ENCODE measurements at places on chromosomes 12 and 14.

GRCh38 chr12:103824845-103825244 lies 16.2 kb downstream of the NT5DC3 start:
- DNase-seq, result no peak

- DNase-seq, result no peak
These were observed 35.0 kb upstream of the FKBP4 start for GRCh38 chr12:2759733-2760132.

DNA sequence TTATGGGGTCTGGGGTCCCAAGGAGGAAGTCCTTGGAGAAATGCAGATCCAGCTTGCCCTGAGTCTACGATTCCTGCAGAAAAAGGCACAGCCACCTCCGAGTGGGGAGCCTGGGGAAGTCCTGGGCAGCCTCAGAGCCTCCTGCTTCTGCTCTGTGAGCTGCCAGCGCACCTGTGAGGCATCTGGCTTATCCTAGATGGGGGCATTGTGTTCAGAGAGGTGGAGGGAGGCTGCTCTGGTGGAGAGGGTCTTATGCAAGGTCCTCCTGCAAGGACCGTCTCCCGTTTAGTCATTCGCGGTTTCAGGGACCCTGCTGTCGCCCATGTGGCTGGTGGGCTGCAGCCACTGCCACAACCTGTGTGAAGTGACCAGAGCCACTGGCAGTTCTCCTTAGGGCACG lies 53.0 kb upstream of the PRMT8 start:
- no peak for DNase-seq

DNA sequence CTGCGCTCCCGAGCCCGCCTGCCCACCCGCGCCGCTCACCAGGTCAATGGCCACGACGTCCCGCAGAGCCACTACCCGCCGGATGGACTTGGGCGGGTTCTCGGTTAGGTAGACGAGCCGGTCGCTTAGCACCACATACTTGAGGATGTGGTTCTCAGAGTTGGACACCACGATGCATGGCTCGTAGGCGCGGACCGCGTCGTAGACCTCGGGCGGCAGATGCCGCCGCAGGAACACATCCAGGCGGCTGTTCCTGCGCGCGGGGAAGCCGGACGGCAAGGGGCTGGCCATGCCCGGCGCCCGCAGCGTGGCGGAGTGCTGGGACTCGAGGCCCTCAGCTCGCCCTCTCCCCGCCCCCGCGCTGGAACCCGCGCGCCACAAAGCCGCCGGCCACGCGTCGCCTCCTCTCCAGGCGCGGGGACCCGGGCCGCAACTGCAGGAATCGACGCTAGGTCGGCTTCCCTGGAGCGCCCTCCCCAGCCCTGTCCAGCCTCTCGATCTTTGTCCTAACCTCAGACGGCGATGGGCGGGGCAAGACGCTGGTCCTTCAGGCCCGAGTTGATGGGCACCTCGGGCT lies at the start of gene C12orf56:
Gene C12orf56 (minus strand): TSS at position 484 of the 577 bp plus-strand sequence. CDS start 193 bp downstream, at position 291.
- DNase-seq, result peak; percentile 91

DNA sequence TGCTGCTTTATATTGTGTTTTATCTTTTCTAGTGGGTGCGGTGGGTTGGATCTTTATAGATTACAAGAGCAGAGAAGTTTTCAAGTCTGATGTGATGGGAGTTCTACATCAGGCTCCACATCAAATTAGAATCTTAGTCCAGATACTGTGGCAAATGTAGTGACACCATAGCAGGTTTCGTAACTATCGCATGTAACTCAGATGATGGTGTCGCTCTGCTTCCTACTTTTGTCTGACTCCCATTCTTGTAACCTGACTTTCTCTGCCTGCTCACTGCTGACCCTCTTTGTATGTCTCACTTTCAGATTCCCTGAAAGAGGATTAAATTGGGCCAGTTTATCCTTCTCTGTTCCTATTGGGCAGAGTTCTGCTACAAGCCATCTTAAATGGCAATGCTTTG lies 22.8 kb upstream of the FBXO34 start:
- no peak for DNase-seq

GRCh38 chr12:75900226-75900625 lies 131.3 kb downstream of the PHLDA1 start:
- no peak for DNase-seq

- DNase-seq, result no peak
These were observed 29.4 kb upstream of the ESRRB start for GRCh38 chr14:76346391-76347160.

DNA sequence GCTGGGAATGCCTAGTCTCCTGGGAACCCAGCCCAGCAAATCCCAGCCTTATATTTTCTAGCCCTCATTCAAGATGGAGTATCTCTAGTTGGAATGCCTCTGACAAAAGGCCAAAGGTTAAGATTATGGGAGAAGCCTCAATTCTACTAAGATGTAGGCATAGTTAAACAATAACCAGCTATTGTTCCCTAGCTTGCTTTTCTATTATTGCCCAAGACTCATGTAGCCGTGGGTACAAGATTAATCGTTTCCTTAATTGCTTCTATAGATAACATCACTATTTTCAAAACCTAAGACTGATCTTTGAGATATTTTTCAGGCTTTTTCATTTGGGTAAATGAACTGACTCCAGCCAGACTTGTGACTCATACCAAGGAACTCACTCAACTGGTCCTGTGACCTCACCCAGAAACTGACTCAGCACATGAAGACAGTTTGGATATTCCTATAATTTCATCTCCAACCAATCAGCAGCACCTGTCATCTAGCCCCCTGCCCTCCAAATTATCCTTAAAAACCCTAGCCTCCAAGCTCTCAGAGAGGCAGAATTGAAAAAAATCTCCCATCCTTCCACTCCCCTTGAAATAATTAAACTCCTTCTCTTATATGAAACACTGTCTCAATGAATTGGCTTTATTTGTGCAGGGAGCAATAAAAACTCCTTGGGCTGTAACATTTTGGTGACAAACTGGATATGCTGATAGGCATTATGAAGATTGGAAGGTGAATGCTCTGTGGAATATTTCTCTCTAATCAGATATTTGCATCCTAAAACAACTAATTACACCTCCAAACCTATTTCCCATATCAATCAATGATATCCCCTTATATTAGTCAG lies 589.0 kb downstream of the C12orf50 start:
- no peak for DNase-seq

DNA sequence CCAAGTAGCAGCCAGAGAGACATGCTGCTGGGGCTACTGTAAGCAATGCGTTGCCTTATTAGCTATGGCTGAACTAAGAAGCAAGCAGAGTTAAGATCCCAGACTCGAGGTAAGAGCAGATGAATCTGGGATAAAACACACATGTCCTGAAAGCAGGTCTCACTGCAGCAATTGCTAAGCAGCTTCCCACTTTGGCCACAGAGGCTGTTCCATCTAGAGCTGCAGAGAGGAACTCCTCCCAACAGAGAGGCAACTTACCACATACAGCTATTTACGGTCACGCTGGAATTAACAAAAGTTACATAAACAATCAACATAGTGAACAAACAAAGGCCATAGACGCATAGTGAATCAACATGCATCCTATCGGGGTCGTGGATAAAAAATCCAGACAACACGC lies 90.2 kb downstream of the KSR2 start:
- no peak for DNase-seq

DNA sequence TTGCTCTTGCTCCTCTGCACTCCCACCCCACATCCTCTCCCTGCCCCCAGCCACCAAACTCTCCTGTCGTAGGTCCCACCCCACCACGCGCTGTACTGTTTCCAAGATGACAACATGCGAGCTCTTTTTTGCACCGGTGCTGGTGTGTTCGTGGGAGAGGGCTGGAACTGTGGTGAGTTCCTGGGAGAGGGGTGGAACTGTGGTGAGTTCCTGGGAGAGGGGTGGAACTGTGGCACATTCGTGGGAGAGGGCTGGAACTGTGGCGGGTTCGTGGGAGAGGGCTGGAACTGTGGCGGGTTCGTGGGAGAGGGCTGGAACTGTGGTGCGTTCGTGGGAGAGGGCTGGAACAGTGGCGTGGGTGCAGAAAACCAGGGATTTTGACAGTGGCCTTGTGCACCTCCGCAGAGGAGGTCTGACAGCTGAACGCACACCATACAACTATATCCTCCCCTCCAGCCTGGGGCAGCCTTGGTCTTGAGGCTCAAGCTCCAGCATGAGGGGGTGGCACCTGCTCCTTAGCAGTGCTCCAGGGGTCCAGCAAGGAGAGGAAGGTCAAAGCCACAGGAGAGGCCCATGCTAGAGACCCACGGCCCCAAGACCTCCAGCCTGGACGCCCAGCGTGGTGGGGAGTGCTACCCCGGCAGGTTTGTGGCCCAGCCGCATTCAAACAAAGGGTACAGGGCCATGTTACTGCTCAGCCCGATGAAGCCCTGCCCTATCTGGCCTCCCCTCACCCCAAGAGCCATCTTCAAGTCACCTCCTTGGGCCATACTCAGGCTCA lies 50.1 kb downstream of the ACTN1 start:
- no peak for DNase-seq

GRCh38 chr12:19546027-19546426 lies 106.7 kb downstream of the AEBP2 start:
- DNase-seq, result no peak

DNA sequence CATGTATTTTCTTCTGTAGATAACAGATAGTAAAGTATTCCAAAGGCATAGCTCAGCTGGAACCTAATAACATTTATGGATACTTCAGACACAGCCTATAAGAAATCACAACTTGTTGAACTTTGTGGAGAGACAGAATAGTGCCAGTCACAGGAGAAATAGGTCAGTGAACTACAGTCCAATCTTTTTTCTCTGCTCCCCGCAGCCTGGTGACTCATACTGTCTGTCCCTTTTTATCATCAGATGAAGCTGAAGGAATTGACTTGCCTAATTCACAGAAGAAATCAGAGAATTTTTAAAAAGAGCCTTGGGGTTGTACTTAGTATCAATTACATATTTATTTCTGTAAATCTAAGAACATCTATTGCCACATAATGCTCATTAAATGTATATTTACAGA lies 222.3 kb downstream of the ALG10 start:
- DNase-seq, result no peak

GRCh38 chr12:120579179-120579578 lies 2.0 kb downstream of the POP5 start:
- no peak for DNase-seq

- no peak for DNase-seq
These were observed 29.0 kb downstream of the LTBP2 start for GRCh38 chr14:74582910-74583581.

GRCh38 chr14:60332869-60333268 lies 83.8 kb downstream of the PPM1A start:
- no peak for DNase-seq

GRCh38 chr14:90649557-90650135 lies 166.6 kb downstream of the TTC7B start:
- no peak for DNase-seq

- DNase-seq, result peak; percentile 19
These were observed 278.1 kb upstream of the SEL1L start for GRCh38 chr14:81811705-81812269.

DNA sequence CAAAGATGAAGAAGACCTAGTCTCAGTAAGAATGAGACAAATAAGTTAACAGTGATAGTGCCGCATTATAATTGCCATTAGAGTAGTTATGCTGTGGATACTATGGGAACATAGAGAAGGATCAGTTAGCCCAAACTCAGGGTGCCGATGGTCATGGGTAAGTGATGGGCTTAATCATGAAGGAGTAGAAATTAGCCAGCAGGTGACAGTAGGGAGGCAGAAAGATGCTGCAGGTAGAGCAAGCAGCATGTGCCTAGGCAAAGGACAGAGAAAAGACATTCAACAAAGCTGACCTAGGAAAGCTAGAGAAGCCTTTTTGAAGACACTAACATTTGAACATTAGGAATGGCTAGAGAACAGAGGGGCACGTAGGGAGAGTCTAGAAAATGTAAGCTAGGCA lies 30.6 kb upstream of the PTPRQ start:
- DNase-seq, result peak; percentile 35

DNA sequence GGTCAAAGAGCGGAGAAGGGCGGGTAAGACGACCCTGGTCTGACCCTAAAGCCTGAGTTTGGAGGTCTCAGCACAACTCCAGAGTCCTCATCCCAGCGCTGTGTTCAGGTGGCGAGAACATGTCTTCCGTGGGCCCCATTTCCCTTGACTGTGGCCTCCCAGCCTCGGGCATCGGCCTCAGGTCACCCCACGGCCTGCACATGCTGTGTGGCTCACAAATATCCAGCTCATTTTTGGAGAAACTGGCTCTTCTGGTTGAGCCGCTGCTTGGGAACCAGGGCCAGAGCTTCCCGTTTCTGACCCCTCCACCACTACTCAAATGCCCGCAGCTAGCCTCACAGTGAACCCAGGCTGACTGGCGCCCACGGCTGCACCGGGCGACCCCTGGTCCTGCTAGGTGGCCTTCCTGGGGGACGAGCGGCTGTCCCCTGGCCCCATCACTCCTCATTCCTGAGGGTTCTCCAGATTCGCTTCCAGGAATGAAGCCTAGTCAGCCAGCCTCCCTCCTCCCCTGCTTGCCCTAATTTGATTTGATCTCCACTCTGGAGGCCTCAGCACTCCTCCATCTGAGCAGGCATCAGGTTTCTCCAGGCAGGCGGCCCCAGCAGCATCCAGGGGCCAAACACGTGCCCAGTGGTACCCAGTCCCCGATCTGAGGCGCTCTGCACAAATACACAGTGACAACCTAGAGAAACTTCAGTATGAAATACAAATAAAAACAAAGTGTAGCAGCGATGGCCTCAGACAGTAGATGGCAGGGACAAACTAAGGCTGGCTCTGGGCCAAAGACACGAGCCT lies 4.7 kb downstream of the P2RX2 start:
- DNase-seq, result no peak

Data from GM23338 (cell line).